ENCODE measurements at places on chromosomes 1 and 21.

GRCh38 chr1:74328851-74329250 lies 93.7 kb downstream of the TNNI3K start:
- DNase-seq, result no peak
- H3K36me3 ChIP-seq, result no peaks in the 10 kb centered on the region
- H3K27me3 ChIP-seq, result no peaks in the 10 kb centered on the region

DNA sequence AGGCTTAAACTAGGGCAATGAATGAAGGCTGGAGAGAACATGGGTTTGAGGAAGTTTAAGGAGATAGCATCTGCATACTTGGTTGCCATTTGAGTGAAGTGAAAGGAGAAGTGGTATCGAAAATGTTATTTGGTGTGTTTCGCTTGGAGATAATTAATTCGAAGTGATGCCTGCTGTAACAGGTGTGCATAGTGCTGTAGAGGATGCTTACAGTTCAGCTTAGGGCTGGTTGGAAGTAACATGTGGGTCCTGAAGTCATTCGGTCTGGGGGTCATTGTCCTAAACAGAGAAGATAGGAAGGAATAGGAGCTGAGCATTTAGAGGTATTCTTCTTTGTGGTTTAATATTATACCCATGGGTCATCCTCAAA lies 301 bp upstream of the NUDT17 start:
- H3K27me3 ChIP-seq, result no peaks in the 10 kb centered on the region
- peaks cover 32% of the 10 kb centered on the region for H3K36me3 ChIP-seq
- H3K27ac ChIP-seq, result no peak overlapping the region

- H3K4me3 ChIP-seq, result no peak overlapping the region
- DNase-seq, result no peak
- no peak overlapping the region for H3K27ac ChIP-seq
- H3K36me3 ChIP-seq, result no peaks in the 10 kb centered on the region
Measured at GRCh38 chr1:234781241-234782065, 171.5 kb upstream of the IRF2BP2 start.

GRCh38 chr1:53641481-53642214 lies 97.3 kb downstream of the GLIS1 start:
- H3K27me3 ChIP-seq, result peaks cover 19% of the 10 kb centered on the region
- H3K4me3 ChIP-seq, result no peak overlapping the region

DNA sequence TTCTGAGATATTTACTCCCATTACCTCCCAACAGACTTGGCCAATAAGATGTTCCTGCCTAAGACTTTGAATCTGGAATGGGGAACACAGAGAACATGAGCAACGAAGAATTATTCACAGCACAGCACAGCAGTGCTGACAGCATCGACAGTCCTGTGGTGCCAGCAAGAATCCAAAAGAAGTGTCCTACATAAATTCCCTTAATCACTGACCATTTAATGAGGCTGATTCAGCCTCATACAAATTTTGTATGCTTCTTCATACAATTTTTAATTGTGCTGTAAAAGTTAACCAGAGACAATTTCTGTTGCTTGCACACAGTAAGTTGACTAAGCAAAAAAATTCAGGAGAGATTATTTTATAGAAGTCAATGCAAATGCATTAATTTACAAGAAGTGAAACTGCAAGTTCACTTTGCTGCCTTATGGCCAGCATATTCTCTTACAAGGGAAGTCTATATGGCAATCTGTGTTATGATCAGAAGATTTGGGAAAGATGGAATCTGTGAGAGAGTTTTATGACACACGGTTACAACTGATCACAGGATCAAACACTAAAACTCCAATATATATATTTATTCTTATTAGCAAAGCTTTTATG lies 855.9 kb downstream of the LTN1 start:
- no peak overlapping the region for H3K27ac ChIP-seq
- no peak overlapping the region for H3K4me3 ChIP-seq
- no peaks in the 10 kb centered on the region for H3K4me1 ChIP-seq
- DNase-seq, result no peak
- no peaks in the 10 kb centered on the region for H3K27me3 ChIP-seq

DNA sequence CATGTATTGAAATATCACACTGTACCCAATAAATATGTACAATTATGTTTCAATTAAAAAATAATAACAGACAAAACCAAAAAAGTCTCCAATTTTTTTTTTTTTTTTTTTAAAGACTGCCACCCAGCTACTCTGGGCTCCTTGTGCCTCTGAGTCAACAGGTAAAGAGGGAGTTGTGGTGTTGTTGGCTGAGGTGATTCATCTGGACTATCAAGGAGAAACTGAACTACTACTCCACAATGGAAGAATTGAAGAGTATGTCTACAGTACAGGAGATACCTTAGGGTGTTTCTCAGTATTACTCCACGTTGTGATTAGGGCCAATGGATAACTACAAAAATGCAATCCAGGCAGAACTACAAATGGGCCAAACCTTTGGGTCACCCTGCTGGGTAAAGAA lies 67.9 kb downstream of the SCMH1 start:
- H3K4me1 ChIP-seq, result peaks cover 2% of the 10 kb centered on the region
- H3K27me3 ChIP-seq, result no peaks in the 10 kb centered on the region
- H3K4me3 ChIP-seq, result no peak overlapping the region
- no peaks in the 10 kb centered on the region for H3K36me3 ChIP-seq
- no peak overlapping the region for H3K27ac ChIP-seq
- no peak for DNase-seq

GRCh38 chr1:244022864-244023440 lies 28.1 kb upstream of the ZBTB18 start:
- no peak overlapping the region for H3K27ac ChIP-seq
- H3K4me3 ChIP-seq, result no peak overlapping the region
- no peak for DNase-seq
- H3K36me3 ChIP-seq, result no peaks in the 10 kb centered on the region
- H3K27me3 ChIP-seq, result peaks cover 86% of the 10 kb centered on the region

GRCh38 chr1:3614755-3615742 lies 3.7 kb upstream of the MEGF6 start:
- DNase-seq, result no peak
- H3K27ac ChIP-seq, result no peak overlapping the region
- H3K36me3 ChIP-seq, result no peaks in the 10 kb centered on the region

GRCh38 chr1:156276532-156276931 lies 6.1 kb downstream of the SMG5 start:
- peaks cover 12% of the 10 kb centered on the region for H3K4me1 ChIP-seq
- no peak overlapping the region for H3K27ac ChIP-seq
- H3K27me3 ChIP-seq, result no peaks in the 10 kb centered on the region
- H3K36me3 ChIP-seq, result peaks cover 74% of the 10 kb centered on the region

DNA sequence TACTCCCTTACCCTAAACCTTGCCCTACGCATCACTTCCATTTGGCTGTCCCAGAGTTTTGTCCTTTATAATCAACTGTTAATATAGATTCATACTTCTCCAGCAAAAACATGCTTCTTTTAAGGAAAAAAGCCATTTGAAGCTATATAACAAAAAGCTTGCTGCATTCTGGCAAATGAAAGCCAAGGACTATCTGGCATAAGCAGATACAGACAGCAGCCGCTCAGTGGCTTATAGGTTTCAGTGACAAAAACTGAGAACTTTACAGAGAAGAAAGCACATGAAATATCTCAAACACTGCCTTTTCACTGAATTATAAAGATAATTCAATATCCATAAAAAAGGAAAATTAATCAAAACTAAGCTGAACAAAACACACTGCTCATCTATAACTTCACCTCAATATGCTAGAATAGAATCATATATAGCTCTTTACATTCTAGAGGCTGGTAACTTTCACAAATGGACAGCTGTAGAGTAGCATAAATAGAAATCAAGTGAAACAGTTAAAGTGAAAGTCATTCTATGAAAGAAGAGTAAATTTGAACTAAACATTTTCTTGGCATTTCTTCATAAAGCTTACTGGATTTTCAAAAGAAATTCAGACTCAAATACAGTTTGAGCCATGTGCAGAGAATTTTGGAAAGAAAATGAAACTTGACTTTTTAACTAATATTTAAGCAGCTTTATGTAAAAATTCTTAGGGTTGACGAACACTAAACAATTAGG lies 19.6 kb downstream of the CDC42BPA start:
- no peak overlapping the region for H3K4me3 ChIP-seq
- no peak overlapping the region for H3K27ac ChIP-seq
- DNase-seq, result no peak
- no peaks in the 10 kb centered on the region for H3K4me1 ChIP-seq
- no peaks in the 10 kb centered on the region for H3K36me3 ChIP-seq

- H3K27ac ChIP-seq, result peak overlapping the region; percentile 46
- no peaks in the 10 kb centered on the region for H3K27me3 ChIP-seq
- peaks cover 15% of the 10 kb centered on the region for H3K36me3 ChIP-seq
- H3K4me3 ChIP-seq, result no peak overlapping the region
Measured at GRCh38 chr1:161197560-161198193, 1.2 kb downstream of the ADAMTS4 start.

- no peak for DNase-seq
- peaks cover 4% of the 10 kb centered on the region for H3K36me3 ChIP-seq
- peak within 1 kb of the TSS; percentile 76 for H3K4me3 ChIP-seq
- peaks cover 72% of the 10 kb centered on the region for H3K27me3 ChIP-seq
- H3K27ac ChIP-seq, result no peak within 1 kb of the TSS
- peaks cover 7% of the 10 kb centered on the region for H3K4me1 ChIP-seq
Measured at GRCh38 chr1:161258439-161259344, at the start of gene PCP4L1. PCP4L1 (plus strand) TSS chr1:161258745; CDS start chr1:161258975, 230 bp downstream.

DNA sequence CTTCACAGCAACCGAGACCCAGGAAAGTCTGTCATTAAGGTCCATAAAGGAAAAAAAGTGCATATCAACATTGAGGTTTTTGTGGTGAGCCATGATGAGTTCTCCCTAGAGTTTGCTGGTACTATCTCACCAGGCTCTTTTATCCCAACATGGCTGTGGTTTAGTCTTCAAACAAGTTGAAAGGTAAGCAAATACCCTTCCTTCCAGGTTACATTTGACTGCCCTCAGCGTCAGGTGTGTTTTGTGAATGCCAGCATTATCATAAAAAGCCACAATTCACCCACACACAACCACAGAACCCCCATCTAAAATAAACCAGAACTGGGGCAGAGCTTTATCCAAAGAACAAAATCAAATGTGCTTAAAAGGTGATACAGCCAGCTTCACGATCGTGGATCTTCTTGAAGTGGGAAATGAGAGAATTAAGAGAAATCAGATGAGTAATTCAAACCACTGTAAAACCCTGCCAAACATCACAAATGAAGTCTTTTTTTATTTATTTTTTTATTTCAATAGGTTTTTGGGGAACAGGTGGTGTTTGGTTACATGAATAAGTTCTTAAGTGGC lies 64.7 kb downstream of the SETD4 start:
- H3K36me3 ChIP-seq, result no peaks in the 10 kb centered on the region
- no peaks in the 10 kb centered on the region for H3K4me1 ChIP-seq
- peaks cover 27% of the 10 kb centered on the region for H3K27me3 ChIP-seq
- H3K27ac ChIP-seq, result no peak overlapping the region
- DNase-seq, result no peak
- H3K4me3 ChIP-seq, result no peak overlapping the region
